Endothelial cell of coronary artery (primary cell): ENCODE measurements at places on chromosomes 1 and 21. TPM values are rescaled to one million over a fixed set of nuclear protein-coding genes. Genes with fewer than 3 reads are reported as not detected.

Gene ETV3L
- not detected in 2 replicates for total RNA-seq

Gene TMCO4
- total RNA-seq, result 6.5 and 6.9 TPM in 2 replicates

Gene DDR2
- 10.4 and 12.3 TPM in 2 replicates for total RNA-seq

Gene MACO1
- total RNA-seq, result 17.0 and 17.7 TPM in 2 replicates

Gene IGSF5
- not detected in 2 replicates for total RNA-seq
